ENCODE measurements at places on chromosomes 2 and 18.

- no peak for DNase-seq
These were observed 810.3 kb upstream of the SALL3 start for GRCh38 chr18:78169174-78169864.

DNA sequence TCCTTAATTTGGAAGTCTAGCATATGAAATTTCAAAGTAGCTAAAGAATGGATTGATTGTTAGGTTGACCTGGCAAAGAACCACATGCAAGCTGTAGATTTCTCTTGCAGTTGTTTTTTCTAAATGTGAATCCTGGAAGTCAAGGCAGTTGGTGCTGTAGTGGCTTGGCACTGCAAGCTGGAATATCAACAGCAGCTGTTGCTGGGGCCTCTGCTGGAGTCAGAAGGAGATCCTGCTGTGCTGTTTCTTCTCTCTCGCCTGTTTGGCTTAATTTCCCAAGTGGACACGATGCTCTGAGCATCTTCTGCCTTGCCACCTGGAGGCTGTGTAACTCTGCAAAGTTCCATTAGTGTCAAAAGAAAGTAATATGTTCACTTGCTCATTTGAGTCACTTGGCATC, 12.6 kb downstream of the PIK3C3 start:
- DNase-seq: no peak

GRCh38 chr2:135557530-135557929, 26.2 kb downstream of the R3HDM1 start:
- no peak for DNase-seq

DNA sequence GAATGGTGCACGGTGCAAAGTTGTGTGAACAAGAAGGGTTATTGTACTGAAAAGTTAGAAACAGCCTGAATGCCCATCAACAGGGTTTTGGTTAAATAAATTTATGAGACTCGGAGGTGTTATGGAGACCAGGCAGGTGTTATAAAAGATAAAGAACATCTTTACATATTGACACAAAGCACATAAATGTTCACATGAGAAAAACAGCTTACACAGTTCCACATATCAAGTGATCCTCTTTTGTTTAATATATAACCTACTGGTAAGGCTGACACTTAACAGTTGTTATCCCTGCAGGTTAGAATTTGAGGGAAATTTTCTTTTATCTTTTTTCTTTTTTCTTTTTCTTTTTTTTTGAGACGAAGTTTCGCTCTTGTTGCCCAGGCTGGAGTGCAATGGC, 20.0 kb upstream of the ARPC2 start:
- no peak for DNase-seq

- no peak for DNase-seq
These were observed 96.5 kb downstream of the EPB41L5 start for GRCh38 chr2:120109186-120110061.

- DNase-seq: peak; percentile 70
These were observed 40.3 kb downstream of the CYB5A start for GRCh38 chr18:74251297-74252038.

DNA sequence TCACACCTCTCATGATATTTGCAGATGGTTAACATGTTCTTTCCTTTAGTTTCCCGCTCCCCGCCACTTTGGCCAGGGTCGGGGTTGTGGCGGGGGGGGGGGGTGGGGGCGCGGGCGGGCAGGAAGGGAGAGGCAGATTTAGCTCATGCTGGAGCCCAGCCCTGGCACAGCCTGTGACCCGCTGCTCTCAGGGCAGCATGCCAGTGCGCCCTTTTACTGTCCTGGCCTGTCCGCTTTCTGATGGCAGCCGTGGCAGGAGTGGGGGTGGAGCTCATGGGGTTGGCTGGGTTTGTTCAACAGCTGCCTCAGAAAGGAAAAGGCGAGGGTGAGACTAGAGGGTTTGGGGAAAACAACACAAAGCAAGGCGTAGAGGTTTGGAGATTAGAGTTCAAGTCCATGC, 56.1 kb downstream of the TNP1 start:
- no peak for DNase-seq

GRCh38 chr2:96423291-96423690, 81.9 kb downstream of the NEURL3 start:
- no peak for DNase-seq
